B cell (primary cell): ENCODE measurements at places on chromosomes 2 and 18. TPM values are rescaled to one million over a fixed set of nuclear protein-coding genes. Genes with fewer than 3 reads are reported as not detected.

- no peak for DNase-seq
Measured at GRCh38 chr2:71712158-71712818, 258.9 kb downstream of the DYSF start.

DNA sequence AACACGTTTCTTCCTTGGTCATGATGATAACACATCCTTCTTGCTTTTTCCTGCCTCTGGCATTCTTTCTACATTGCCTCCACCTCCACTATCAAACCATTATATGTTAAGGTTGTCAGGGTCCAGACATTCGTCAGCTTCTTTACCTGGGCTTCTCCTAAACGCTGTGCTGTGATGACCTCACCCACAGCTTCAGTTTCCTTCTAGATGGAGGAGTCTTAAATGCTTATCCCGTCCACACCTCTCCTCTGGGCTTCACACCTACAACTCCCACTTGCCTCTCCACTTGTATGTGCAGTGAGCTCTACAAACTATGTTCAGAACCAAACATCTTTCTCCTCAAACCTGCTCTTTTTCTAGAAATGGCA lies 666 bp upstream of the STAT1 start:
- no peak for DNase-seq

DNA sequence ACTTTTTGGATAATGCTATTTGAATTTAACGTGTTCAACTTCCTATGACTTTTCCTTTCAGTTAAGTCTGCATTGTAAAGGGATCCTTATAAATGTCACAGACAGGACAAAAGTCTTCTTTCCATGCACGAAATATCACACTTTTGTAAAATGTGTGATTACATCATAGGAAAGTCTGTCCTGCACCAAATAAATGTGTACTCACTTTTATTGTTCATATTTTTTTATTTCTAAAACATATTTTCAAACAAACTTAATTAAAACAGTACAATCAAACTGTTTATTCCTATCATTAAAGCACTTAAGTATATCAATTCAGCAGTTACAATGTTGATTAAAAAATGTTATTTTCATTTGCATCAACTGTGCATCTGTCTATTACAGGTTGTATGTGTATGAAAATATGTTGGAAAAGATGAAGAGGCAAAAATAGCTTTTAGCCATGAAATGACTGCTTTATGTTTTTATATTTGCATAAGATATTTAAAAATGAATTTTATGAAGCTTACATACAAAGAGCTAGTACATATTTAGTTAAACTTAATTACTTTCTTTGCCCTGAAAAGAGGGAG lies 105.6 kb downstream of the CSRNP3 start:
- DNase-seq: no peak

DNA sequence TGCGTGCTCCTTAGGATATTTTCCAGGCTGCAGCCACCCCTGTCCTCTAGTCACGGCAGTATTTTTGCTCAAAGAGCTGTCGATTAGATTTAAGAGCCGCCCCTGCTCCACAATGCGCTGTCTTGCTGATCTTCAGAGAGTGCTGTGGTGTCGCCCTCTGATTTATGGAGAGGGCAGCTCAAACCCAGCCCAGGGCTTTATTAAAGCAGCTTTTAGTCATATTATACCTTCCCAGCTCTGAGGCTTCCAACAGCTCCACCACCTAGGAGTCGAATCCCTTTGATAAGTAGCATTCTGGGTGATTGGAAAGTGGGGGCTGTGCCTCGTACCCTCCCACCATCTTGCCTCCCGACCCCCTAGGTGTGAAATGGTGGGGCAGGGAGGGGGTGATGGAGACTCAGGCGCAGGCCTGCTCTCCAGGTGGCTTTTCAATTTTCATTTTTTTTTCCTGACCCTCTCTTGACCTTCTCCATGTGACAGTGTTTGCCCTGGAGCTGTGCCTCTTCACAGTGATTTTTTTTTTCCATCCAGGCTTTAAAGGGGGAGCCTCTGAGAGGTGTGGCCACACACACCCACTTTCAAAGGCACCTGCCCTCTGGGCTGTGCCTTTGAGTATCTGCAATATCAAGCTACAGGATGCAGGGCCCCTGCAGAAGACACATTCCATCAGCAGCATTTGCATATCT lies 53.1 kb upstream of the NRP2 start:
- no peak for DNase-seq

MARCHF7 gene
- polyA plus RNA-seq: 52.7 and 55.4 TPM in 2 replicates

GRCh38 chr2:120221616-120222015 lies 1.6 kb downstream of the TMEM185B start:
- no peak for DNase-seq

DSC3 gene
- polyA plus RNA-seq: not detected in 2 replicates

GRCh38 chr2:65435625-65436168 lies 3.3 kb upstream of the SPRED2 start:
- peak; percentile 61 for DNase-seq

GRCh38 chr18:3074087-3074486 lies 61.1 kb upstream of the LPIN2 start:
- no peak for DNase-seq

GRCh38 chr2:42338567-42339190 lies 22.3 kb downstream of the COX7A2L start:
- DNase-seq: no peak

G6PC2 gene
- polyA plus RNA-seq: not detected in 2 replicates

DNA sequence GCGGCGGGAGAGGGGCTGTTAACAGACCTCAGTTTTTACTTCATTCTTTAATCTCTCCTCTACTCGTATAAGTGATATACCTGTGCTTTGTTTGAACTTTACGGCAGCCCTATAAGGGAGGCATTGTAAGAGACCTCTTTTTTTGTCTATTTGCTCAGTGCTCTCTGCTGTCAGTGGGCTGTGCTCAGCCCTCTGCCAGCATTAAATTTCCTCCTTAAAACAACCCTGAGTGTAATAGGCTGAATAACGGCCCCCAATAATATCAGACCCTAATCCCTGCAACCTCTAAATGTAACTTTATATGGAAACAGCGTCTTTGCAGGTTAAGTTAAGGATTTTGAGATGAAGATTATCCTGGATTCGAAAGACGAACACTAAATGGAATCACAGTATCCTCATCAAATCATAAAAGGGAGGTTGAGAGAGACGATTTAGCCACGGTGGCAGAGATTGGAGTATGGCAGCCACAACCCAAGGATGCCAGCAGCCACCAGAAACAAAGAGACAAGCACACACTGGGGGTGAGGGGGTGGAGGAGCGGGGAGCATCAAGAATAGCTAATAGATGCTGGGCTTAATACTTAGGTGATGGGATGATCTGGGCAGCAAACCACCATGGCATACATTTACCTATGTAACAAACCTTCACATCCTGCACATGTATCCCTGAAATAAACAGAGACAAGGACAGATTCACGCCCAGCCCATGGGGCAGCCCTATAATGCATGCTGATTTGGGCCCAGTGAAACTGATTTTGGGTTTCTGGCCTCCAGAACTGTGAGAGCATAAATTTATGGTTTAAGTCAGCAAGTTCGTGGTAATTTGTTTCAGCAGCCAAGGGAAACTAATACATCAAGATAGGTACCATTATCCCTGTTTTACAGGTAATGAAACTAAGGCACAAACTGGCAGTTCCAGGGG lies 894 bp upstream of the FARSB start:
- peak; percentile 10 for DNase-seq

SLC35F6 gene
- polyA plus RNA-seq: 7.7 and 10.4 TPM in 2 replicates

DNA sequence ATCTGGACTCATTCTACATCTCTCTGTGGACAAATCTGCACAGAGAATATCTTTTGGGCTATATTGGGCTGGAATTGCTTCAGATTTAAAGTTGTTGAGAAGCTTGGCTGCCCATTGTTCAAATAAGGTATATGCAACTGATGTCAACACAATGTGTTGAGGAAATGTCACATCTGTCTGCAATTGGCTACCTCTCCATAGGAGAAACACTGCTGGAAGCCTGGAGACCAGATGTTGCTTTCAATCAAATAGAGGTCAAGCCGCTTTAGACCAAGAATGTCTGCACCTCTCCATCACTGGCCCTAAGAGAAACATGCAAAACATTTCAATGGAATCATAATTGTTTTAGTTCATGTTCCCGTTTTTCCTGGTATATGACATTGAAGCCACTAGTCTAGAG lies 720.2 kb downstream of the SLC4A3 start:
- no peak for DNase-seq

CYP27A1 gene
- polyA plus RNA-seq: 0.25 and 1.1 TPM in 2 replicates

C2orf78 gene
- polyA plus RNA-seq: not detected in 2 replicates

DNA sequence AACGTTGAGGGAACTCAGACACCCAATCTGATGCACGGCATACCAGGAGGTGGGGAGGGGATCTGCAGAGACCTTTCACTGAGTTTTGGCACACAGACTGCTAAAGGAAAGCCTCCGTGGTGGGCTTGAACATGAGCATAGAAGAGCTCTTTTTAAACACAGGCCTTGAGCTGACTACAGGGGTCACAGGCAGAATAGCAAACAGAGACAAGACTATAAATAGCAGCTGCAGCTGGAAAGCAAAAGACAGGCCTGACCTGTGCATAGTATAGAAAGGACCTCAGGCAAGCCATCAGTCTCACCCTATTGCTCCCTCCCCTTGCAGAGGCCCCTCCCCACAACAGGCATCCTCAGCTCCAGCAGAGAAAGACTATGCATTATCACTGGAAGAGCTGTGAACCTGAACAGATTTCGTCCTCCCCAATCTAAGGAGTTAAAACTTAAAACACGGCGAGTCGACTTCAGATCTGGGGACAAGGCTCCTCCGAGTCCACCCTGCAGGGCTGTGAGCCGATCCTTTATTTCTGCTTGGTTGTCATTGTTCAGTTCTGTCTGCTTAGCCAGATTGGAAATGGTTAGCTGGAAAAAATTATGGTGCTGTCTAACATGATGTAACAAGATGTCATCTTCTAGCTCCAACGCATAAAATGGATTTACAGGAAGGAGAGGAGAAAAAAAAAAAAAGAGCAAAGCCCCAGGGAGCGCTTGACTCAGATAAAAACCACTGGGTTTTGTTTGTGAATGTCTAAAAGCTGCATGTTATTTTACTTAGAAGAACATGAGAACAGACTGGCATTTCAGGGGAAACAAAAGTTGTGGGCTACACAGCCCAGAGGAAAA lies 25.2 kb upstream of the LCLAT1 start:
- DNase-seq: peak; percentile 19

DNA sequence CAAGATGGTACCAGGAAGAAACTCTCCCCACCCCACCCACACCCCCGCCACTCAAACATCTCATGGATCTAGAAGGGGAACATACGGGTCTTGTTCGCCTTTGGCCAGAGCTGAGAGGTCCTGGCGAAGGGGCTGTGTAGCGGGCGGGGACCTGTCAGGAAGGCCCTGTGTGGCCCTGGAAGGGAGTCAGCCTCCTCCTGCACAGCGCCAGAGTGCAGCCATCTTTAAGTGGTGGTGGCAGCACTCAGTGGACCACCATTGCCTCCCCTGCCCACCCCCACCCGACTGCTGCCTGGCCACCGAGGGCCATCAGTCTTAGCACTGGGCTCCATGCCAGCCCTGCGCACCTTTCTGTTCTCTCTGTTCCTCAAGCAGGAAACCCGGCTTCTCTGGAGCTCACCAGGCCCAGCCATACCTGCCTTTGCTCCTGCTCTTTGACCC lies 11.6 kb upstream of the FAHD2A start:
- no peak for DNase-seq
